Right ventricle myocardium inferior (tissue), 1 donor: ENCODE measurements at places on chromosomes 7 and 10.

GRCh38 chr7:38699471-38699870, 68.3 kb upstream of the AMPH start:
- DNase-seq, result no peak

DNA sequence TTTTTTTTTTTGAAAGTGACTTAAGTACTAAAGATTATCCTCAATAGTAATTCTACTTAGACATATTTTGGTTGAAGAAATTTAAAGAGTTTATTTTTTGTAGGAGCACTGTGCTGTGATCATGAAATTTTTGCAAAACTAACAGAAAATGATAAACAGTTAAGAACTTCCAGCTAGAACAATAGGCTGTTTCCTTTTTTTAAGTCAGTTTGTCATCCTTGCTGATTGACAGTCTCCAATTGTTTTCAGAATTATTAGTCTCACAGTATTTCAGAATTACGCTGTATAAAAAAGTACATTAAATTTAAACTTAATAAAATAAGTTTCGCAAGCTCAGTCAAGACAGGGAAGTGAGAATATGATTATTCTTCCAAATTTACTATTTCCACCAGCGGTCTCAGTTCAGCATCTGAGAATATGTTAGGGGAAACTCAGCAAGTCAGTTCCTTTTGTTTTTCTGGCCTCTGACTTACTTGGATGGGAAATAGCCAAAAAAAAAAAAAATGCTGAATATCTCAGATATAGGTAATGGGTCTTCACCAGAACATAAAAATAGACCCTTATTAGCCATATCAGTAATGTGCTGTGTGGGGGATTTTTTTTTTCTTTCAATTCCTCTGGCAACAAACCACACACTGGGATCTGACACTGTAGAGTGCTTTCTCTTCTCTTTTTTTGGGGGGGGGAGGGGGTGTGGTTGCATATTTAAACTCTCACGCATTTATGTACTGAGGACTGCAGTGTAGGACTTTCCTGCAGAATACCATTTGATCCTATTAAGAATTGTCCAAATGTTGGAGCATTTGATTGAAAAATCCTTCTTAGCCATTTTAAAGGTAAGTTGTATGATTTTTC, at the start of gene CD36:
CD36 (plus strand) TSS at position 732 of the 855 bp plus-strand sequence. CDS start 8,099 bp downstream, outside the sequence.
- no peak for DNase-seq

DNA sequence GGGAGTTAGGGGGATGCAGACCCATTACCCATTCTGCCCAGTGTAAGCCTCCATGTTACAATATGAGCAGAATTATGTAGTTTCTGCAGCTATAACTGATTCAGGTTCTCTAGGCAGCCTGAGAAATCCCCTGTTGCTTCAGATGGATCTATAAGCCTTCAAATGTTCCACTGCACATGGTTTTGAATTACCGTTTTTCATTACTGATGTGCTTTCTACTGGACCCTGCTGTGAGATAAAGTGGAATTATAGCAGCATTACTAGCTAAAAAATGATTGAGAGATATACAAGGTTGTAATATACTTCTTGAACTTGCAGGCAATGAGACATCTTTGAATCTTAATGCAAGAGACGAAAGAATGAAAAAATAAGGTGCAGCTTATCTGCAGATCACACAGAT, 38.4 kb upstream of the ANAPC16 start:
- no peak for DNase-seq

GRCh38 chr10:124612611-124613498, 131.3 kb downstream of the FAM53B start:
- no peak for DNase-seq

GRCh38 chr7:5626498-5626897, 155.0 kb downstream of the RNF216 start:
- DNase-seq, result no peak

DNA sequence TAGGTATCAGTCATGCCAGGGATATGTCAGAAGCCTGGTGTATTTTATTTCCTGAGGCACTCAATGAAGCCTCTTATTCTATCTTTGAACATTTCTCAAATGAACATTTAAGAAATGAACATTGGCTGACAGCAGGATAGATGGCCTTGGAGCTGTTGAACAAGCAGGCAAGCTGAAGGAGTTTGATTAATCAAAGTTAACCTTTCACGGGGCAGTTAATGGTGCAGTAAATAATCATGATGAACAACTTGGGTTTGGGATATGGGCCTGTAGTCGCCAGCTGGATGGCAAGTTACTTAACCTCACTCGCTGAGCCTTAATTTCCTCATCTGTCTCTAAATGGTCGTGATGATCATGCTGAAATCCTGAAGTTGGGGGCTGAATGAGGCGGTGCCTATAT, 333.0 kb downstream of the SFMBT2 start:
- no peak for DNase-seq

- DNase-seq, result no peak
Observed at GRCh38 chr7:131493581-131493980, 62.8 kb downstream of the PODXL start.

DNA sequence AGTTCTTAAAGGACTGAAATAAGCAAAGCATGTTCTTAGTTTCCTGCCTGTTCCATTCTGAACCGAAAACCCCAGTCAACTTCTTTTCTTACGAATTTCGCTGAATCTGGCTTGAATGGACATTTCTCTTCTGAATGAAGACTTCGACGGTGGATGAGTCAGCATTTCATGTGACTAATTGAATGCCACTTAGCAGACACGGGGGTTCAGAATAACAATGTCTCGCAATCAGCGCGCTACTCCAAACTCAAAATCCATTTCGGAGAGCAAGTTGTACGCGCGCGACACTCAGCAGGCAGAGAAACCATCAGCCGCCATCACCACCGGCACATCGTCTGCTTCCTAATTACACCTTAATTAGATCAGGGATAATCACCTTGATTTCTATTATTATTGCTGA, 239.0 kb upstream of the KLF6 start:
- no peak for DNase-seq

DNA sequence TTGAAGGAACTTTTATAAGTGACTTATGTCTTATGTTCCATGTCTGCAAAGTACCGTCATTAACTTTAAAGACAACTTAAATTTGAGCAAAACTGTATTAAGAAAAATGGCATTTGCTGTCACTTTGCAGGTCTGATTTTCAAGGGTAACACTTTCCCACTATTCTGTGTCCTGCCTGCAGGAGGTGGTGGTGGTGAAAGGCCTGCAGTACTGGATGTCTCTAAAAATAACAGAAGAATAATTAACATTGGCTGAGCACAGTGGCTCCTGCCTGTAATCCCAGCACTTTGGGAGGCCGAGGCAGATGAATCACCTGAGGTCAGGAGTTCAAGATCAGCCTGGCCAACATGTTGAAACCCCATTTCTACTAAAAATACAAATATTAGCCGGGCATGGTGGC, 13.2 kb upstream of the PTER start:
- no peak for DNase-seq

DNA sequence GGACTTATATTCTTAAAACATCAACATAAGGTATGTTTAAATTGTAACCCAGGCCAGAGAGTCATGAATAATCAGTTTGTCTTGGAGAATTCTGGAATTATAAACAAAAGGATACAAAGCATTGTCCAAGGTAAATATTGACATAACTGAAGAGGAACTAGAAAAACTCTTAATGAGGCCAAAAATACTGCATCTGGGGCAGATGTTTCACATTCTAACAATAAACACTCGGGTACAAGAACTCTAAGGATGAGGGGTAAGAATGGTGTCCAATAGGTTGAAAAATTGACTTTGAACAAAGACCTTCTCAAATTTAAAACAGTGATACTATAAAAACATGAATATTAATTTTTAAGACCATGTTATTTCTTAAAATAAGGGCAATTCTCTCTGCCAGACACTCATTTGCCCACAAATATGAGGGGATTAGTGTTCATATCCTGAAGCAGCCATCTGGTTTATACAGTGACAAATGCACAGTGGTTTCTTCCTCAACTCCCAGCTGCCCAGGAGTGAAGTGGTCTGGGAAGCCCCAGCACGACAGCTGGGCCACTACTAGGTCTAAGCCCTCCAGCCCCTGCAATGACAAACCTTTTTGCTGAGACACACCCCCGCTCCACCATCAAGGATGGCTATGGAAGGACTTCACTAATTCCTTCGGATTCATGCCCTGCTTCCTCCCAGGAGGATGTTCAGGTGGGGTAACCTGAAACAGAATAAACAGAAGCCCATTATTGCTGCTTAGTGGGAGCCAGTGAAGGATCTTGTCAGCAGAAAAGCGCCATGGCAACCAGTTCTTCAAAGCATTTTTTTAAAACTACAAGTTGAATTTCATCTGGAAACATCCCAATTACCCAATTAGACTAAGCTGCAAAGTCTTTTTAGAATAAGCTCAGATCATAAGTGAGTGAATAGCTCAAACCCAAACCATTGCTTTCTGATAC, 107.5 kb upstream of the ARID5B start:
- no peak for DNase-seq

GRCh38 chr10:115773832-115774231, 499.2 kb downstream of the GFRA1 start:
- DNase-seq, result no peak
